ENCODE measurements at places on chromosomes 4 and X.

- DNase-seq = no peak
Measured at GRCh38 chr4:16897991-16898827, at the start of gene LDB2. TSS of gene LDB2 (minus strand) at chr4:16898645.

DNA sequence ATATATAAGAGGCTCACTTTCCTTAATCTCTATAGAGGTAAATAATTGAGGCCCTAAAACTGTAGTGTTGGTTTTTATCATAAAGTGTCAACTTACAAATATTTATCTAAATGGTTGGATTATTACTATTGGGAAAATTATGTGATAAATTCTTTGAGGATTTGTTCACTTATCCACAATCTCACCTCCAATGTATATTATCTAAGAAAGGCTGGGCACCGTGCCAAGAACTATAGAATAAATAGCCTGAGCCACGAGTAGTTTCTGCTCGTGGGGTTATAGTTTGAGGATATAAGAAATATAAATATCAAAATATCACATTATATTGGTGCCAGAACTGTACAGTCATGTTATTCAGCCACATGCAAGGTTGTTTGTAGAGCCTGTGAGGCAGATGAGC lies 177.9 kb downstream of the VEGFC start:
- DNase-seq = no peak

DNA sequence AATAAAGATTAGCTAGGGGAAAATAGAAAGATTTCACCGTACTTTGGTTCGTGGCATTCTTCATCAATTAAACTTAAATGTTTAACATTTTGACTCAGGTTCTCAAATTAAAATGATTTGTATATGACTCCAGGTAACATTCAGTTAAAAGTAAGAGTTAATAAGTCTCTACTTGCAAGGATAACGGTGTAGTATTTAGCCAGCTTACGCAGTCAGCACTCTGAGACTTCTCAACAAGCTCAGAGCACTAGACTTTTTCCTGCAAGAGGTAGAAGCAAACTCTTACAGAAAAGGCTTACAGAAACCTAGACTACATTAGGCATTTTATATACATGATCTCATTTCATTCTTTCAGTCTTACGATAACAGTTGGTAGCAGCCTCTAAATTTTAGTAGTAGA lies 96.4 kb upstream of the PPARGC1A start:
- DNase-seq = no peak

GRCh38 chr4:28686618-28687017 lies 1826.0 kb downstream of the STIM2 start:
- peak; percentile 3 for DNase-seq

GRCh38 chrX:66110112-66110511 lies 53.9 kb upstream of the HEPH start:
- no peak for DNase-seq

DNA sequence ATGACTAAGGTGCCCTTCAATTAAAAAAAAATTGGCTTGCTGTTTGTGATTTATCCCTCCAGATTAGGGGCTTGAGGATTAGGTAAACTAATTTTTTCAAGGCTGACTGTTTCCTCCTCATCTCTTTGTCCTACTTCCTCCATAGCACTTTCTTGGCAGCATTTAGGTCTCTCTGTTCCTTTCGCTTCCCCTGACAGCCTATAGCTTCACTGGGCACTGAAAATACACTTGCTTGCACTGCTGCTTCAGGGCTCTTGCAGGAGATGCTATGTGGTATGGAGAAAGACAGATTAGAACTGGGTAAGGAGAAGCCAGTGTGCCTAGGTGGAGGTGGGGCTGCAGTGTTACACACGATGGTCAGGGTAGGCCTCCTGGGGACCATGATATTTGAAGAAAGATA lies 112.3 kb upstream of the SFRP2 start:
- no peak for DNase-seq

DNA sequence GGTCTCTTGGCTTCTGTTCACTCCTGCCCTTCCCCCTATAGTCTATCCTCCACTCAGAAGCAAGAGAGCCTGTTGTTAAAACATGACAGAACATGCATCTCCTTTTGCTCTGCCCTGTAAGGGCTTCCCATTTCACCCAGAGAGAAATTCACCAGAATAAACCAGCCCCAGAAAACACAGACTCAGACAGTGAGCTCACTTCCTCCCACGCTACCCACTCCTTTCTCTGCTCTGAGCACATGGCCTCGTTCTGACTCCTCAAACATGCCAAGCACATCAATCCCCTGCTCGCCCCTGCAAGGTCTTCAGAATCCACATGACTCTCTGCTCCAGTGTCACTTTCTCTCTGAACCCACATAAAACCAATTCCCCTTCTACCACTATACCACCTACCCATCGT lies 50.4 kb downstream of the MID1 start:
- no peak for DNase-seq

- no peak for DNase-seq
Measured at GRCh38 chrX:54180403-54180802, 2.7 kb downstream of the FAM120C start.

DNA sequence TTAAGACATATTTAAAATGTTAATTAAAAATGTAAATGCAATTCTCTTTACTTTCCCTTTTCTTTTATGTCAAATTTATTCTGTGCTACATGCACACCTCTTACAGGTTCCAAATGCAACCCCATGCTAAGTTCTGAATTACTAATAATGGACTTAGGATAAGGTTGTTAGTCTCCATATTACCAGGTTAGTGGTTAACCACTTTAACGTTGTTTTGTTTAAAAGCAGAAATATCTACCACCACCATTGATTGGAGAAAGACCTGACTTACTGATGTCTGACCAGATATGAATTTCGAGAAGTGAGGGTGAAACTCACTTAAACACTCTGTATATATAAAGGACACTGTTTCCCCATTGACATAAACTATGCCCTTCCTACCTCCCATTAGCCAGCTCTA lies 6.9 kb upstream of the TRPC3 start:
- DNase-seq = no peak

- DNase-seq = no peak
Measured at GRCh38 chr4:16218950-16219349, 7.3 kb downstream of the TAPT1 start.
